ENCODE measurements at places on chromosomes 13 and 19.

- DNase-seq = no peak
Observed at GRCh38 chr19:19546751-19547162, 8.7 kb downstream of the CILP2 start.

GRCh38 chr13:112968910-112969691 is at the start of gene MCF2L:
Gene MCF2L, plus strand, starts transcription at chr13:112969214. Its CDS starts 166 bp downstream, at chr13:112969380.
- no peak for DNase-seq

DNA sequence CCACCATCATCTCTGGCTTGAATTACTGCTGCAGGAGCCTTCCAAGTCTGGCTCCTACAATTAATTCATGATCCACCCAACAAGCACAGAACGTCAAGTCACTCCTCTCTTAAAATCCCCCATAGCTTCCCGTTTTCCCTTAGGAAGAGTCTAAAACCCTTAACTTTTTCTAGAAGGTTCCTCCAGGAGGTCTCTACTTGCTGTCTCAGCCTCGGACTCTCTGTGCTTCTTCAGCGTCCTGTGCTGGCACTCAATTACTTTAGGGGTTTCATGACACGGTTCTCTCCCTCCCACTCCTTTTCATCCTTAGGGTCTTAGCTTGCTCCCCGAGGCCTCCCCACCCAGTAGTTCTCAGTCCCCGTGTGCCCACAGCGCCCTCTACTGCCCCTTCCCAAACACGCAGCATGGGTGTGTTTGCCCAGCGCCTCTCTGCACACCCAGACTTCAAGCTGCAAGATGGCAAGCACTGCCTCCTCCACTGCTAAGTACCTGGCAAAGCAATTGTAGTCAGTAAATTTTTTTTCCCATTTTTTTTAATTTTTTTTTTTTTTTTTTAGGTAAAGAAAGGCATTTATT is 25.8 kb upstream of the MAP3K10 start:
- DNase-seq = no peak

DNA sequence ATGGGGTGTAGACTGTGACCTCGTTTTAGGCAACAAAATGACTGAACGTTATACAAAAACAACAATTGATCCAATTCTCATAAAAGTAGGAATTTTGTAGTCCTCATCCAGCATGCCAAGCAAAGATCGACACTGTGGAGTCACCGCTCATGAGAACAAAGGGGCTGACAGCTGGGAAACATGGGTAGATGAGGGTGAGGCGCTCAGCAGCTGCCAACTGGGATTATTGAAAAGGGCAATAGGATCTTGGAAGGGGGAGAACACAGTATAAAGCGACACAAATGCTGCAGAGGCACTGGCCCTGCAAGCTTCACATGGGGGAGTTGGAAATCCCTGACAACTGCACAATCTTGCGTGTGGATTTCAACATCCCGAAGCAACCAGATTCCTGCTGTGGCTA is 5.4 kb upstream of the ZNF765 start:
- no peak for DNase-seq

GRCh38 chr13:109254274-109254673 is 532.1 kb downstream of the IRS2 start:
- DNase-seq = no peak

DNA sequence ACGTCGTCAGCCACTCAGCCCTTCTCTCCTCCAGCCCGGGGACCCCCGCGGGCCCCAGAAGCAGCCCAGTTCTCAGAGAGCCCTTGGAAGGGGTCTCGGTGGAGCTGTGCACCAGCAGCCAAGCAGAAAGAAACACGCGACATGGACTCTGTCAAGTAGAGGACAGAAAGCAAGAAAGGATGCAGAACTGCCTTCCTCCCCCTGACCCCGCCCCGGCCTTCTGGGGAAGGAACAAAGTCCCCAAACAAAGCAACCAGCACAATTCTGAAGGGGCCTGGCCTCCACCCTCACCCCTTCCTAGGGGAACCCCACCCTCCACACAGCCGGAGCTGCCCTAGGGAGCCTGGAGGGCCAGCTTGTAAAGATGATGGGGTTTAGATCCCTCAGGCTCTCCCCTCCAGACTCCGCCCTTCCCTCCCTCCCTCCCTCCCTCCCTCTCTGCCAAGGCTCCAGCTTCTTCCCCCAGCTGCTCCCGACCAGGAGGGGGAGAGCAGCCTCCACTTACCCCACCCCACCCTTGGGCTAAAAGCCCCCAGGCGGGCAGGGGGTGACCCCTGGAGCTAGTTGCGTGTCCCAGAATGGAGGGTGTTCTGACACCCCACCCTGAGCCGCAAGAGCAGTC is 7.8 kb downstream of the LYL1 start:
- no peak for DNase-seq

GRCh38 chr13:93307651-93308050 is 81.0 kb downstream of the GPC6 start:
- no peak for DNase-seq

DNA sequence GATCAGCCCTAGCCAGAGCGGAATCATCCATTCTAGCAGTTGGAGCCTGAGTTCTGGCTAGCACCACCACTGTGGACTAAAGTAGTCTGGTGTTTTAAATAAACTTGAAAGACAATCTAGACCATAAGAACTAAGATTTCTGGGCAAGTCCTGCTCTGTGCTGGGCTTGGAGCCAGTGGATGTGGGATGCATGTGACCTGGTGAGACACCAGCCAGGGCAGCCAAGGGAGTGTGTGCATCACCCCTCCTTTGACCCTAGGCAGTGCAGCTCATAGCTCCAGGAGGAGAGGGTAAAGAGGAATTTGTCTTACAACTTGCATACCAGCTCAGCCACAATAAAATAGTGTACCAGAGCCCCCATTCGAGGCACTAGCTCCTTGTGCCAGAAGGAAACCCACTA is 21.0 kb downstream of the ITGBL1 start:
- no peak for DNase-seq

- no peak for DNase-seq
Observed at GRCh38 chr13:51778392-51778791, 25.6 kb downstream of the DHRS12 start.

DNA sequence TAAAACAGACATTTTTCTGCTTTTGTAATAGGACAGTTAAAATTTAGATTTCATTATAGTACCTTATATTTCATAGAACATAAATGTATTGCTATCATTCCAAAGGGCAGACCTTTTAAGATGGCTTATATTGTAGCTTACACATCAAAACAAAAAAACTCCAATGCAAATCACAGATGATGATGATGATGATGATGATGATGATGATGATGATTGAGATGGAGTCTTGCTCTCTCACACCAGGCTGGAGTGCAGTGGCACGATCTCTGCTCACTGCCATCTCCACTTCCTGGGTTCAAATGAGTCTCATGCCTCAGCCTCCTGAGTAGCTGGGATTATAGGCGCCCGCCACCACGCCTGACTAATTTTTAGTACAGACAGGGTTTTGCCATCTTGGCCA is 189.9 kb upstream of the RNF113B start:
- no peak for DNase-seq

DNA sequence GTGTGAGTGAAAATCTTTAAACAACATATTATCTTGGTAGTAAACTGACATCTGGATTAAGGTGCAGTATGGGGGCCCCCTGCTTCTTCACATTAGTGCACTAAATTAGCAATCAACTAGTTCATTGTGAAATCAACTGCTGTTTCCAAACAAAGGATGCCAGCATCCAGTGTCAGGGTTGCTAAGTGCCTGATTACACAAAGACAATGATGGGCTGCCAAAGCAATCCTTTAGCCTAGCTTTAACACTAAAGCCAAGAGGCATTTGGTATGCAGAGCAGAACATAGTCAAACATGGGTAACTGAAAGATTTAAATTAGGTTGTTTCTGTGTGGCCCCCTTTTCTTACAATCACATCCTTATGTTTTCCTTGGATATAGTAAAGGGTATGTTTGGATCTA is 543.1 kb upstream of the SLITRK5 start:
- no peak for DNase-seq

Data from GM12864 (cell line).